ENCODE measurements at places on chromosomes 3 and 15.

DNA sequence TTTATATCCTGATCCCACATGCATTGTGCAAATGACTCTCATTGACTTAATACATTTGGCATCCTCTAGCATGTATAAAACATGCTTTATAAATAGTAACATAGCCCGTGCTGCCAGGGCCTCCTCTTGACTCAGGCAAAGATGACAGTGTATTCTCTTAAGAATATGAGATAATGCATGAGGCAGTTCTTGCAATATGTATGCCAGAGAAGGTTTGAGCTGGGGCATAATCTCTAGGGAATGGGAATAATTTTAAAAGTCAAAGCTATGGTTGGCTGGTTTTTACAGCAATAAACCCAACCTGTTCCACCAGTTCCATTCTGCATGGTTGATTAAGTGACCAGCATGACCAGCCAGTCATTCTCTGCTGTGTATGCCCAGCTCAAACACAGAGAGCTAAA is 179.0 kb upstream of the PFN2 start:
- no peak for DNase-seq

GRCh38 chr3:9136746-9137465 is 112.5 kb downstream of the SRGAP3 start:
- DNase-seq = no peak

DNA sequence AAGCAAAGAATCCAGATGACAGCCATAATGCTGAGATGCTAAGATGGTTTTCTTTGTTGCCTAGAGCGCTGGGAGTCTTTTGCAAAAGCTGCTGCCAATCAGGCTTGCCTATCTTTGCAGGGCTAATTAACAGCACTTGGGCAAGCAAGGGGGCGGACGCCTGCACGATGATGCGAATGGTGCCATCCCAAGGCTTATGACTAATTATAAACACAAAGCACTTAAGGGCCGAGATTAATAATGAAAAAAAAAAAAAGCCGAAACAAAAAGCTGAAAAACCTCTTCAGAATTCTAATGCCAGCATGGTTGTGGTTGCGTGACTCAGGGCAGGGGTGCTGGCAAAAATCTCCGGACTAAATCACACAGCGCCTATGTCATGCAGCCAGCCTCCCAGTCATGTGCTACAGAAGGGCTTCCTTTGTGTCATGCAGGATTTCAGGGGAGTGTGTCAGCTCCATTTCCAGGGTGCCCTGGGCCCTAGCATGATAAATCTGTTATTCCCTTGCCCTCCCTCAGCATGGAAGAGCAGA is 185.0 kb upstream of the ANKRD28 start:
- no peak for DNase-seq

DNA sequence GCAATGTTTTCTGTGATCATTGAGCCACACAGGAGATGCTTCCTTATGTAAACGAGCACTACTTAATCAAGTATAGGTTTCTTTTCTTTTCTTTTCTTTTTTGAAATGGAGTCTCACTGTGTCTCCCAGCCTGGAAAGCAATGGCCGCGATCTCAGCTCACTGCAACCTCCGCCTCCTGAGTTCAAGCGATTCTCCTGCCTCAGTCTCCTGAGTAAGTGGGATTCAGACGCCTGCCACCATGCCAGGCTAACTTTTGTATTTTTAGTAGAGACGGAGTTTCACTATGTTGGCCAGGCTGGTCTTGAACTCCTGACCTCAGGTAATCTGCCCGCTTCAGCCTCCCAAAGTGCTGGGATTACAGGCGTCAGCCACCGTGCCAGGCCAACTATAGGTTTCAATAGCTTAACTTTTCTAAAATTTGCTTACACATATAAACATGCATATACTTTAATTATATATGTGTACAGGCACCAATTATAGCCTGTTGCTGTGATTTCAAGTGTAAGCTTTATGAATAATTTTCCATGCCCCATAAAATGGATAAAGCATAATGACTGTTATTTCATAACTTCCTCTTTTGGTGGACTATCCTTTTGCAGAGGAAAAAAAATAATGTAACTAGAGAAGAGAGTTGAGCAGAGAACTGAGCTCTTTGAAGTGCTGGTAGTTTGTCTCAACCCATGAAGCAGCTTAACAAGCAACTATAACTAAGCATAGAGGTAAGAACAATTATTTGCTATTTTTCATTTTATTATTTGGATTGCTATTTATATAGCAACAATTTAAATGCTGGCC is 24.8 kb upstream of the MBNL1 start:
- no peak for DNase-seq

DNA sequence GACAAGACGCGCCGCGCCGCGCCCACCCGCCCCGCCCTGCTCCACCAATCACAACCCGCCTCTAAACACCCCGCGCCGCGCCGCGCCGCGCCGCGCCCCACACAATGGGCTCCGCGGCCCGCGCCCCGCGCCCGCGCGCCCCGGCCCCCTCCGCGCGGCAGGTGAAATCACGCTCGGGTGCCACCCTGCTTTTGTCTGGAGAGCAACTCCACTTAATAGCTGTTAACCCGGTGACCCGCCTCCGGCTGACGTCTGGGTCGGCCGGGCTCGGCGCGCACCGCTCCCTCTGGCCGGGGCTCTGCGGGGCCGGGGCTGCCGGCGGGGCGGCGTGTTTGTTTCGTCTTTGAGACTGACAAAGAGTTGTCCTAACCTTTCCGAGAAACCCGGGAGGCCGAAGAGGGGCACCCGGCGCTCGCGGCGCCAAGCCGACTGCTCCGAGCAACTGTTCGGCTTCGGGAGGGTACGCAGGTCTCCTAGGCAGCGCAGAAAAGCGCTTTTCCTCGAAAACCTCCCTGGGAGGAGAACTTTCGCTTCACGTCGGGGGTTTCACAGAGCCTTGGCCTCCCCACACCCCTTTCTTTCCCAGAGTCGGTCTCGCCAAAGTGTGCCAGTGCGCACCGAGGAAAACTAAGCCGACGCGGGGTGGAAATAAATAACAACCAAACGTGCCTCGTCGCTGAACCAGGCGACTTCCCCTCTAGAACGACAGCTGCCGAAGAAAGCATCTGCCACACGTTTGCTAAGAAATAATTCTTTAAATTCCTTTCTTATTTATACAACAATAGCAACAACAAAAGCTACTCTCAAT is 518.4 kb downstream of the FOXP1 start:
- peak; percentile 54 for DNase-seq

DNA sequence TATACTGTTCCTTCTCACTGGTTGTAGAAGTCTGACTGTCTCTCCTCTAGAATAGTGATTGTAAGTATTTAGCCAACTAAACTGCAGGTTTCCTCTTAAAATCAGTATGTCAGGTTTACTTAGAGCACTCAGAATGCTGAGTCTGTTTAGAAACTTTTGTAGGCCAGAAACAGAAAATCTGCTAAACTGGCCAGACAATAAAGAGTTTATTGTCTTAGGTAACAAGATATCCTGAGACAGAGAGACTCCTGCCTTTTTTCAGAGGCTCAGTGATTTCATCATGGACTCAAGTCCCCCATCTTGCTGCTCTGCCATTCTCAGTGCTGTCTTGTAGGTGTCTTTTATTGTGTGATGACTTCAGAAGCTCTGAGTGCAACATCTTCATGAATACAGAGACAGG is 279.0 kb downstream of the MFSD1 start:
- DNase-seq = no peak
